Umbilical cord (tissue), 2 donors: ENCODE measurements at places on chromosomes 1 and 21.

- DNase-seq, result no peak
These were observed 284.9 kb upstream of the RUNX1 start for GRCh38 chr21:35333831-35334618.

DNA sequence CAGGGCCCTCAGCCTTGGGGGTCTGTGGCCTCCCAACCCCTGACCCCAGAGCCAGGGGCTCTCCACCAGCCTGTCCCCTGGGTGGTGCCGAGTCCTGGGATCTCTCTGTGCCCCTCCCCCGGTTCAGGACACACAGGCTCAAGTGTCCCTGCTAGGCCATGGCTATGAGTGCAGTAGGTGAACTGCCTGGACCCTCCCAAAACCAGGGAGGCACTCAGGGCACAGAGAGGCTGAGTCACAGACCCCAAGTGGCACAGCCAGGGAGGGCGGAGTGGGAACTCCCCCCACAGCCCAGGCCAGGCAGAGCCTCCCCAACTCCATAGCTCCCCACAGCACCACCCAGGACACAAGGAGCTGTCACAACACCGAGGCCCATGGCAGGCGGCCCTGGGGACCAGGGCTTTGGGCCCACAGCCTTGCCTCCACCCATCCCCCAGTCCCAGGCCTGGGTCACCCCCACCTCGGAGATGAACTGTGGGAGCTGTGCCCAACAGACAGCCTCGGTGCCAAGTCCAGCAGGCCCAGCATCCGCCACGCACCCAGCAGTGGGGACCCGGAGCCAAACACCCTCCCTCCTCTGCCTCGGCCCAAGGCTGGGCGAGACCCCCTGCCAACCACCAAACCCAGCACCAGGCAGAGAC is 3.2 kb downstream of the DVL1 start:
- DNase-seq, result no peak

GRCh38 chr1:189007824-189008223 is 1469.8 kb downstream of the BRINP3 start:
- DNase-seq, result no peak

DNA sequence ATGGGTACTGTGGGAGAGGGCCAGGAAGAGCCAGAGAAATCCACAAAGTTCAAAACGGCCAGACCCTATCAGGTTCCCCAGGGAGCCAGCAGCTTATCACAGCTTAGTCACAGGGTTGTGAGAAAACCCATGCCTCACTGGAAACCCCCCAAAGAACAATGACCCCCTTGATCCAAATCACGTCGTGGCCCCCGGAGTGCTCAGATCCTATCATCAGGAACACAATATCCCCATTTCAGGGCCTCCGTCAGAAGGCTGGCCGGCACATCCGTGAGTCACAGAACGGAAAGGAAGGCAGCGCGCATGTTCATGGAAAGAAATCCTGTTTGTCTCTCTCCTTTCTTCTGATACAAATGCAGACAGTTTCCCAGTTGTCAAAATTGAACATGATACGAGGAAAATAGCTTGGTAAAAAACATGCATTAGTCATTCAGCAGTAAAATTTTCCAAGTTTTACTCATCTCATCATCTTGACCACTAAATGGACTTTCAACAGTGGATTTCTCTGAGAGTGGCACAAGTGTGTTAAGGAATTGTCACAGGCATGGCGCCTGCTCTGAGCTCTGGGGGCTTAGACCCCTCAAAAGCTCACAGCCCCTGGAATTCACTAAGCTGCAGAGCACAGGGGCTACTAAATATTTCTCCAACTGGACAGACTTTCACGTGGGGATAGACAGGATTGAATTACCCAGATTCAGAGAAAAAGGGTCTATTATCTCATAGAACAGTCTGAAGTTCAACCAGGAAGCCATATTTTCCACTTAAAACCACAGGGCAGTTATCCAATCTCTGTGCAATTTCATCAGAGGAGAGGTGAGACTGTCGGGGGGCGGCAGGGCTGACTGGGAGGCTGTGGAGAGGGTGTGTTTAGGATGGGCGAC is 124.8 kb downstream of the RIPK4 start:
- peak; percentile 92 for DNase-seq

- DNase-seq, result no peak
These were observed 10.3 kb downstream of the PRRX1 start for GRCh38 chr1:170674239-170674638.

GRCh38 chr1:159933347-159933746 is 8.0 kb upstream of the TAGLN2 start:
- no peak for DNase-seq

- DNase-seq, result no peak
These were observed 582.5 kb upstream of the RGS18 start for GRCh38 chr1:191575746-191576145.

- DNase-seq, result no peak
These were observed 47.8 kb upstream of the CCDC190 start for GRCh38 chr1:162908780-162909179.
